ENCODE measurements at places on chromosomes 16 and 17.
A peak's percentile ranks its signal among the peaks of the same experiment; 100 is the strongest.

GRCh38 chr16:56983211-56983751 lies 6.1 kb upstream of the NLRC5 start:
- no peak for DNase-seq

DNA sequence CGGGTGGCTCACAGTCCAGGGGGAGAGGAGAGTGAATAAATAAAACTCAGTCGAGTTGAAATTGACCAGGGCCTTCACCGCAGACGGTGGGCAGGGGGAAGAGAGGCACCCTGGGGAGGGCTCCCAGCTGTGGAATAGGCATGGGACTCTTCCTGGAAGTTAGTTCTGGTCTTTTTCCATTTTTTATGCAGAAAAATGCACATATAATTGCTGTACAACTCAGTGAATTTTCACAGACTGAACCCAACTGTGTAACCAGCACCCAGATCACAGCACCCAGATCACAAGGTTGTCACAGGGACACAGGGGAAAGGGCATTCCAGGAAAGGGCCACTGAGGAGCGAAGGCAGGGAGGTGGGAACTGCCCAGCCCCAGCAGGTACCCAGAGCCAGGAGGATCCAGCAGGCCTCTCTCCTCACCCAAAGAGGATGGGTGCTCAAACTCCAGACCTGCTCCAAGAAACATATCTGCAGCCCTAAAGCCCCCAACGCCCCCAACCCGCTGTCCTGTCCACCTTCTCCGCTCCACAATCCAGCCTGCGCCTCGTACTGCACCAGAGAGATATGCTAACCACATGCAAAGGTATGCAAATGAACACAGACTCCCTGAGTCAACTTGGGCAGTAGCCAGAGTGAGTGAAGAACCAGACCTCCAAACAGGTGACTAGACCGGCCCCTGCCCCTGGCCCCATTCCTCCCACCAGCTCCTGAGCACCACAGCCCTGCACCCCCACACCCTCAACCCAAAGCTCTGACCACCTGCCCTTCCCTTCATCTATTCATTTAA lies 29.1 kb upstream of the EIF1 start:
- no peak for DNase-seq

- no peak for DNase-seq
Measured at GRCh38 chr16:68644715-68645493, at the start of gene CDH3. Gene CDH3 (plus strand): TSS chr16:68645310. CDS start chr16:68645380, 70 bp downstream.

DNA sequence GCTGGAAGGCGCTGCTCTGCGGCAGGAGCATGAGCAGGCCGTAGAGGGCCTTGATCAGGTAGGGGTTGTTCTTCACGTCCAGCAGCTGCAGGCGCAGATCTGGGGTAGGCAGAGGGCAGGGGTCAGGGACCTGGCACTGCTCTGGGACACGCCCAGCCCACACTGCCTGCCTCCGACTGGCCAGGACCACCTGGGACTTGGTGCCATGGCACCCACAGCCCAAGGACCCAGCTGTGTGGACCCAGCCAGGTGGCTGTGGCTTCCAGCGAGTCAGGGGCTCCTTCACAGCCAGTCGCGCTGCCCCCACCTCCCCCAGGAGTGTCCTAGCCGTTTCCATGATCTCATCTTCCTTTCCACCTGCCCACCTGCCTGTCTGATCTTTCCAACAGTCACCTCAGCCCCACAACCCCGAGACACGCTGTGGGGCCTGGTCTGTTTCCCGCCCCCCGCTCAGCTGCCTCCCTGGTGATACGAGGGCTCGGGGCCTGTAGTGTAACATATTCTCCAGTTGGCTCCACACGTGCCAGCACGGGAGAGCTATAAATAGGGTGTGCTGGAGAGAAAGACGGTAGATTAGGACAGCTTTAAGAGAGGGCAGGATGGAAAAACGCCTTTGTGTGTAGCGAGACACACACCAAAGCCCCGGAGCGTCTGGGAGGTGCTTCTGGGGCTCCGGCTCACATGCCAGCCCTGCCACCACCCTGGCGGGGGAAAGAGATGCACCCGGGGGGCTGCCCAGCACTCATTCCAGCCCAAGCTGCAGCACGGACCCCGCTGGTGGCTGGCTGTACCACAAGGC lies 7.2 kb upstream of the MTSS2 start:
- DNase-seq = no peak

DNA sequence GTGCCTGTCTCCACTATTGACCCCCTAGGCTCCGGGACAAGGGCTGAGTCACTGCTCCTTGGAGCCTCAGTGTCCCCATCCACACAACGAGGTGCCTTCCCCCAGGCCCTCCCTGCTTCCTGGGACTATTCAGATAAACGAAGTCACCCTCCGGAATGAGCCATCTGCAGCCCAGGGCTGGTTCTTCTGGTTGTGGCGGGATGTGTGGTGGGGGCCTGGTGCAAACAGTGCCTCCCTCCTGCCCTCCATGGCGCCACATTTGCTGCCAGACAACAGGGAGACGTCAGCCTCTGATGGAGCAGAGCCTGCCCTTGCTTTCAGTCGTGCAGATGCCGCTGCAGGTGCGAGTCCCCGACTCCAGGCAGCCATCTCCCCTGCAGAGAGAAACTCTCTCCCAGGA lies 5.1 kb upstream of the KRT16 start:
- DNase-seq = no peak

- no peak for DNase-seq
Measured at GRCh38 chr16:84119368-84119767, 2.6 kb upstream of the MBTPS1 start.

- DNase-seq = no peak
Measured at GRCh38 chr17:9865586-9865985, 39.5 kb downstream of the RCVRN start.

DNA sequence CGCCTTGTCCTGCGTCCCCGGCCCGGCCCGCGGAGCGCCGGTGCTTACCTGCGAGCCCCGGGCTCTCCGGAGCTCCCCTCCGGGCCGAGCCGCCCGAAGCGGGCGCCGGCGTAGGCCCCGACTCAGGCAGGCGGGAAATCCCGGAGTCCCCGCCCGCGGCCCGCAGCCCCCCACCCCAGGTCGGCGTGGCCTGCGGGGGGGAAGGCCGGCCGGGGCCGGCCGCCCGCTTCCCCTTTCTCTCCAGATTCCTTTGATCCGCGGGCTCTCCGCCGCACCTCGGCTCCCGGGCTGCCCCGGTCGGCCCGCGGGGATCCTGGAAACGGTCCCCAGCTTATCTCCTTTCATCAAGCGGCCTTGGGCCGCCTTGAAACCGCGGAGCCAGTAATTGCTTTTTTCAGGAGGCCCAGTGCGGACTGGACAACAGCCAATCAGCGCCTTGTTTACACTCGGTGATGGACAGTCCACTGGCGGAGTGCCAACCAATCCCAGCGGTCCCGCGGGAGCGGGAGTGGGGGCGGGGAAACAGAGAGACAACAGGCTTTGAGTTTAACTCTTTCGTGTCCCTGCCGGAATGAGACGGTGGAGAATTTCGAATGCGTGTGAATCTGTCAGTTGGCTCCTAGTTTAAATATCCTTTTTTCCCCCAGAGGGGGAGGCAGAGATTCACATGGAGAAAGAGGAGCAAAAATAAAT lies 1.4 kb upstream of the BAHCC1 start:
- peak; percentile 86 for DNase-seq

DNA sequence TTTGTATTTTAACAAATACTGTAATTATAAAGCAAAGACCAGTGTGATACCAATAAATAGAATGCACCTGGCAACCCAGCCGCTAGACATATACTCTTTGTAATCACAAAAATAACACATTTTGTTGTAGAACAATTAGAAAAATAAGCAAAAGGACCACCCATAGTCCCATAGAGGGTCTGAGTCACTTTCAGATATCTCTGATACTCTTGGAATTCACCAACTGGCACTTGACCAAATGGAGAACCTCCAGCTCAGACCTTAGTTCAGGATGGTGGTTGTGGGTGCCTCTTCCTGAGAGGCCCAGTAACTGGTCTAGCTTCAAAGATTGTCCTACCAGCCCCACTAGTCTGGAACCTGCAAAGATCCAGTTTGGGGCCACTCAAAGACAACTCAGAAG lies 789 bp upstream of the TERF2 start:
- no peak for DNase-seq

GRCh38 chr17:44761932-44762810 lies 3.4 kb downstream of the ADAM11 start:
- DNase-seq = no peak

DNA sequence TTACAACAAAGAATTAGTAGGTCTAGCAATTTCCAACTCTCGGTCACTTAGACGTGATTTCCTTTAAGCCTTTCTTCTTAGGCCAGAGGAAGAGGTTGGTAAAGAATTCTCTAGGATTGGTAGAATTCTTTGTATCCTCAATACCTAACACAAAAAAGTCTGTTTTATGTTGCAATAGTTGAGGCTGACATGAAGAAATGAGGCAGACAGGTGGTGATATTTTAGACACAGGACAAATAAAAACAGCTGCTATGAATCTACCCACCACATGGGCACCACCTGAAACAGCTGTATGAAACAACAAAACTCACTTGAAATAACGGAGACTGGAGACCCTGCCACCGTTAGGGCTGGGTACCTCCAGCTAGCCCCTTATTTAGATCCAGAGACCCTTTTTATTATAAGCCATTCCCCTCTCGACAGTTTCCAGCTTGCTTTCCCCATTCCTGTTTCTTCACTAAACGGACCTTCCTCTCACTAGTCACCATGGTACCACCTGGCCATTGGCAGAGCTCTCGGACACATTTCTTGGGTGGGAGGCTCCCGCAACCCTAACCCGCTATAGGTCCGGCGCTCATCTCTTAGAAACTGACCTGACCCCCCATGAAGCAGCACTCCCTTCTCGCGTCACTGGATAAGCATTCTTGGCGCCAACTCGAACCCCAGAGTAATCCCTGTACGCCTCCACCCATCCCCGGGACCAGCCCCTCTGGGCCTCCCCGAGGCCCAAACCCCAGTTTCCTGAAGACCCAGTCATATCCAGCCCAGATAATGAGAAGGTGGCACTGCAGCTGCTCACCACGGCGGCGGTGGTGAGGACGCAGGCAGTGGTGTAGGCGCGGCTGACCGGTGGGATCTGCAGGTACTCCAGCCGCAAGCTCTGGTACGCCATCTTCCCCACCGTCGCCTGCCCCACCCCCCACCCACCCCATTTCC lies at the start of gene DERL2:
Gene DERL2, minus strand, starts transcription at position 909 of the 936 bp plus-strand sequence. Its CDS starts 17 bp downstream, at position 892.
- DNase-seq = no peak

DNA sequence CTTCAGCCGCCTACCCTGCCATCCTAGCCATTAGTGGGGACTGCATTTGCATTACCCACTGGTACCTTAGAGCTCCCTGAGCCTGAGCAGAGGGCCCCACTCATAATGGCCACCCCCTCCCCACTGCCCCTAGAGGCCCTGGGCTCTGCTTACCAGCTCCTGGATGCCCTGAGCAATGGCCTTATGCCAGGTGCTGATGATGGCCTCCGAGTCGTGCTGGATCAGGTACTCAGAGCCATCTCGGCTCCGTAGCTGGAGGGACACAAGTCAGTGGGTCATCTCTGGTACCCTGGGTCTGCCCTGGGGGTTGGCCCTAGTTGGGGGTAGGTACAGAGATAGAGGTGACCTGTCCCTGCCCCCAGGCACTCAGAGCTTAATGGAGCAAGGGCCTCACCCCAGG lies 34.9 kb downstream of the ARHGAP27 start:
- DNase-seq = no peak

DNA sequence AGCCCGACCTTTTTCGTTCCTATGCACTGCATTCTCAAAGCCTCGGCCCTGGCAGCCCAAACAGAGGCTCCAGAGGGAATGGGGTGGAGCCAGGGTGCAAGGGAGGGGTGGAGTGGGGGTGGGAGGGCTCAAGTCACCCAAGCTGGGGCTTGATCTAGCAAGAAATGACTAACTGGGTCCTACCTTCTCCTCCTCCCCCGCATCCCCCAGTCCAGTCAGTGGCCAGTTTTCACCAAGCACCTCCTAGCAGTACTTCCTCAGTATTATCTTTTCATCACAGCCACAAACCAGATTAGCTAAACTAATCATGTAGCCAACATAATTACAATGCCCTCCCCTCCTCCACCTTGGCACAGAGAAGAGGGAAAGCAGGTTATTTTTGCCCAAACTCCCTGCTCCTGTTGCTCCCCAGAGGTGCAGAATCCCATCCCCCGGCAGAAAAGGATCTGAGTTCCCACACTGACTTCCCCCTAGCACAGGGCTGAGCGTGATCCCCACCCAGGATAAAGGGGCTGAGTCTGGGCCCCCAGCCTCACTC lies 2.2 kb downstream of the JUP start:
- DNase-seq = no peak

GRCh38 chr16:69095193-69095592 lies 10.3 kb upstream of the HAS3 start:
- DNase-seq = no peak

DNA sequence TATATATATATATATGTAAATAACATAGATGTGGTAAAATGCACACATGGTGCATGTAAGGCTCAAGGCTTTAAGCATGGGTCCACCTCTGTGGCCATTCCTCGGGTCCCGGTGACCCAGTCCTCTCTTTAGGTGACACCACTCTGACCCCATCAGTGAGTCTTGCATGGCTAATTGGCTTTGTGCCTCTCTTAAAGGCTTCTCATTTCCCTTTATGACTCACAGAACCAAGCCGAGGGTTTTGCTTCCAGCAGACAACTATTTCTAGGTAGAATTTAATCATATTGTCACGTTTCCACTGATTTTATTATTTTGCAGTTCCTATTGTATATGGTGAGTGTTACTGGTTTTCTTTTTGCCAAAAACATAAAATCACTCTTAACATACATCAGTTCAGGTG lies 59.7 kb downstream of the PLCG2 start:
- DNase-seq = no peak

DNA sequence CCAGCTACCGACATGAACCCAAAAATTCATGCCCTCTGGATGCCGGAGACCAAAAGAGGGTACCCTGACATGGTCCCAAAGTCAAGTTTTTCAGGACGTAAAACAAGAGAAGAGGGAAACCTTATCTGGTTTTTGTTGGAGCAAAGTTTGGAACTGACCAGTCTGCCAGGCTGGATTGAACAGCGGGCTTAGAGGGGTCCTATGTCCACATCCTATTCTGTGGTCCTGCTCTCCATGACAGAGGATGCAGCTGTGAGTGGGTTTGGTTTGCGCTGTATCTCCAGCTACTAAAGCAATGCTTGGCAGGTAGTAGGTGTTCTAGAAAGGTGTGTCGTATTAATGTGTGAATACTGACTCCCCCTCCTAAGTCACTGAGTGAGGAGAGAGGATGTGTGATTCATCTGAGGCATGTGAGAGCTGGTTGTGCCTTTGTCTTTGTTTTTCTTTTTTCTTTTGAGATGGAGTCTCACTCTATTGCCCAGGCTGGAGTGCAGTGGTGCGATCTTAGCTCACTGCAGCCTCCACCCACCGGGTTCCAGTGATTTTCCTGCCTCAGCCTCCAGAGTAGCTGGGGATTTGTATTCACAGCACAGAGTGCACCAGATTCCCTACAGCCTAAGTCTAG lies 31.0 kb downstream of the PMM2 start:
- no peak for DNase-seq

Measured in stimulated activated CD4-positive, alpha-beta T cell treated with anti-CD3 and anti-CD28 coated beads, Interleukin-15, amount 100 ng/mL, for 48 hours (primary cell).